ENCODE measurements at places on chromosomes 7 and 10. TPM values are rescaled to one million over a fixed set of nuclear protein-coding genes. Genes with fewer than 3 reads are reported as not detected.

The GDI2 gene
- 238 TPM for polyA plus RNA-seq

The LIPM gene
- not detected for polyA plus RNA-seq

The HOXA2 gene
- polyA plus RNA-seq: not detected

DNA sequence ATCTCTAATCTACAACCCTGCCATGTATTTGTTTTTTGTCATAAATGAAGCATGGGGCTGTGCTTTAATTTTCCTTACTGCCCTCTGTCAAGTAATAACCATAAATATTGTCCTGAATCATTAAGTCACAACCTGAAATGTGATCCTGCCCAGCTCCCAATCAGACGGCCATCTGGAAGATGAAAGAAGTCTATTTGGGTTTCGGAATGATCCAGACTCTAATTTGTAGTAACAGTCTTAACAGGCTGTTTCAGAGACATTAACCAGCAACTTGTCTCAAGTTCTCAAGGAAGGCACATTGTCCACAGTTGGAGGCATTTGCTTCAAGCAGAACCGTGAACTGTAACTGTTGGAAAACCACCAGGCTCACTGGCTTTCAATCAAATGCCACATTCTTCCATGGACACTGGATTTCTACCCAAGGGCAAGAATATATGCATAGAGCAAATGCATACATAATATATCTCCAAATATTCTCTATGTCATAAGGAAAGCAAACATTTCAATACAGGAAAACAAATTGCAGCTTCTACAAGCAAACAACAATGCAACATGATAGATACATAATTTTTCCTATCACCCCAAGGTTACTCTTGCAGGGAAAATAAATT is 405.2 kb upstream of the NPVF start:
- no peak for DNase-seq

The MKI67 gene
- 1.4 TPM for polyA plus RNA-seq

GRCh38 chr7:121605317-121605680 is 209.2 kb upstream of the FAM3C start:
- peak; percentile 29 for DNase-seq

The UNC5B gene
- 2.5 TPM for polyA plus RNA-seq

DNA sequence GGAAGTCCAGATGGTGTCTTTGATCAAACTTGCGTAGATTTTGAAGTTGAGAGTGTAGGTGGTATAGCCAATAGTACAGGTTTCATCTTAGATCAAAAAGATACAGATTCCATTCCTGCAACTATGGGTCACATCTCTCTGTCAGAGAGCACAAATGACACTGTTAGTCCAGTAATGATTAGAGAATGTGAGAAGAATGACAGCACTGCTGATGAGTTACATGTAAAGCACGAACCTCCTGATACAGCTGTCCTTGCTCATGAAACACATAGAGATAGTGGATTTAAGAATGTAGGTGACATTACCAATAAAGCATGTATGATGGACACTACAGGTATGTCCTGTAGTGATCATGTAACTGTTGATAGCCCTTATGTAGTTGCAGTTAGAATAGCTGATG is 59.1 kb downstream of the LOXL4 start:
- DNase-seq: no peak

The LIPK gene
- not detected for polyA plus RNA-seq

- DNase-seq: no peak
These were observed 74.1 kb upstream of the GRB10 start for GRCh38 chr7:50856806-50857205.

GRCh38 chr7:100840470-100841100 is 11.9 kb upstream of the SLC12A9 start:
- DNase-seq: no peak

- no peak for DNase-seq
These were observed 303.7 kb downstream of the BMPER start for GRCh38 chr7:34208878-34209621.

- DNase-seq: peak; percentile 8
These were observed 734 bp downstream of the ABCB4 start for GRCh38 chr7:87474533-87475358.

GRCh38 chr10:13515467-13515866 is 13.3 kb downstream of the BEND7 start:
- DNase-seq: no peak

The IGF2BP3 gene
- not detected for polyA plus RNA-seq

- DNase-seq: no peak
These were observed 53.4 kb downstream of the TMEM209 start for GRCh38 chr7:130151591-130152492.

GRCh38 chr7:134792968-134793367 is 13.5 kb downstream of the CALD1 start:
- no peak for DNase-seq

GRCh38 chr10:73931767-73932619 is 21.1 kb downstream of the PLAU start:
- peak; percentile 69 for DNase-seq

The MLLT10 gene
- polyA plus RNA-seq: 11.6 TPM

GRCh38 chr7:111677848-111678247 is 115.6 kb upstream of the IMMP2L start:
- DNase-seq: peak; percentile 59

DNA sequence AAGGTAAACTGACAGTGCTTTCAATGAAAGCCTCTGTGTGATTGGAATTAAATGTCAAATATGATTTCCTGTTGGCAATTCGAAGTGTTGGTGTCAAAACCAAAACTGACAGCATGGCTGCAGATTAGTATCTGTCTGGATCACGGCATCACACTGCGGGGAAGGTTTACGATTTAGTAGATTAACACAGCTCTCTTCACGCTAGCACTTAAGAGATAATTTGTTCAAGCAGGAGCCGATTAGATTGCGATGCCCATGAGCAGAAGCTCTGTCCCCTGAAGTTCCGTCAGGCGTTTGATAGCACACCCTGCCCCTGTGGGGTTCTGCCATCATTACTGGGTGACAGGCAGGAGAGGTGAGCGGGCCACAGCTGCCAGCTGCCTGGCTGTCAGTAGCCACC is 279.5 kb upstream of the AUTS2 start:
- no peak for DNase-seq

GRCh38 chr10:23293145-23293724 is 51.4 kb downstream of the C10orf67 start:
- peak; percentile 41 for DNase-seq

- peak; percentile 63 for DNase-seq
These were observed 822 bp downstream of the SAMD9L start for GRCh38 chr7:93147363-93147762.

DNA sequence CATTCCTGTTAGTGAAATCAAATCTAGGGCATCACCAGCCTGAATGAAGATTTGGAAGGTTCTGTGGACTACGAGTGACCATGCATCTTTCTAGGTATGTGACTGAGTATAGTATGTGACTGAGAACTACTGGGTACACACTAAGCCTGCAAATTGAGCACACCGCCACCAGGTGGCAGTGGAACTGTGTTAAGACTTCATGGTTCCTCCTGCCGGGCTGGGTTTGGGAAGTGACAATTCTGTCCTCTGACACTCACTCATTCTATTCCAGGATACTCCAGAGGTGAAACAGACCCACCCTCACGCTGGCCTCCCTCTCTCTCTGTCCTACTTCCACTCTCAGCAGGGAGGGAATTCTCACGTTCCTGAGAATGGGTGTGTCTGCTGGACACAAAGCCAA is 84.0 kb upstream of the TMEM248 start:
- DNase-seq: peak; percentile 27

DNA sequence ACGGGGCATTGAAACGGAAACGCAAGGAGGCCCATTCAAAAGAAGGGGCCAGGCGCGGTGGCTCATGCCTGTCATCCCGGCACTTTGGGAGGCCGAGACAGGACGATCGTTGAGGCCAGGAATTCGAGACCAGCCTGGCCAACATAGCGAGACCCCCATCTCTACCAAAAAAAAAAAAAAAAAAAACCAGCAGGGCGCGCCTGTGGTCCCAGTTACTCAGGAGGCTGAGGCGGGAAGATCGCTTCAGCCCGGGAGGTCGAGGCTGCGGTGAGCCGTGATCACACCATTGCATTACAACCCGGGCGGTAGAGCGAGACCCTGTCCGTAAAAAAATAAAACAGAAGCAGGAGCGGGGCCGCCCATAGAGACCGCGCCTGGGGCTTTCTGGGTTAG is 396 bp downstream of the PSMG3 start:
- no peak for DNase-seq

The VAX1 gene
- polyA plus RNA-seq: not detected

DNA sequence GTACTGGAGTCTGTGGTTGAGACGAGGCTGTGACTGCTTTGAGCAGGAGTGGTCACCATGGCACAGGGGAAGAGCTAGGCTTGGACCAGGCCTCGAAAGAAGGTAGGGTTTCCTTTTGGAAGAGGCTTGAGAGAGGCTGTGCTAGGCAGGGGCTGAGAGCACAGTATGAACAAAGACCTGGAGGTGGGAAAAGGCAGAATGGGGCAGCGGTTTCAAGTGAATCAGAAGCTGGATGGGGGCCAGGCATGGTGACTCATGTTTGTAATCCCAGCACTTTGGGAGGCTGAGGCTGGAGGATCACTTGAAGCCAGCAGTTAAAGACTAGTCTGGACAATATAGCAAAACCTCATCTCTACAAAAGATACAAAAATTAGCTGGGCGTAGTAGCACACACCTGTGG is 65.9 kb downstream of the CLIP2 start:
- peak; percentile 22 for DNase-seq

The HNRNPA2B1 gene
- 600 TPM for polyA plus RNA-seq

- DNase-seq: no peak
These were observed 190.9 kb downstream of the DNAJB6 start for GRCh38 chr7:157527686-157528085.

- DNase-seq: no peak
These were observed 75.4 kb downstream of the NUDCD3 start for GRCh38 chr7:44415047-44415446.

The ABCB4 gene
- polyA plus RNA-seq: not detected

The CDK1 gene
- 38.1 TPM for polyA plus RNA-seq

DNA sequence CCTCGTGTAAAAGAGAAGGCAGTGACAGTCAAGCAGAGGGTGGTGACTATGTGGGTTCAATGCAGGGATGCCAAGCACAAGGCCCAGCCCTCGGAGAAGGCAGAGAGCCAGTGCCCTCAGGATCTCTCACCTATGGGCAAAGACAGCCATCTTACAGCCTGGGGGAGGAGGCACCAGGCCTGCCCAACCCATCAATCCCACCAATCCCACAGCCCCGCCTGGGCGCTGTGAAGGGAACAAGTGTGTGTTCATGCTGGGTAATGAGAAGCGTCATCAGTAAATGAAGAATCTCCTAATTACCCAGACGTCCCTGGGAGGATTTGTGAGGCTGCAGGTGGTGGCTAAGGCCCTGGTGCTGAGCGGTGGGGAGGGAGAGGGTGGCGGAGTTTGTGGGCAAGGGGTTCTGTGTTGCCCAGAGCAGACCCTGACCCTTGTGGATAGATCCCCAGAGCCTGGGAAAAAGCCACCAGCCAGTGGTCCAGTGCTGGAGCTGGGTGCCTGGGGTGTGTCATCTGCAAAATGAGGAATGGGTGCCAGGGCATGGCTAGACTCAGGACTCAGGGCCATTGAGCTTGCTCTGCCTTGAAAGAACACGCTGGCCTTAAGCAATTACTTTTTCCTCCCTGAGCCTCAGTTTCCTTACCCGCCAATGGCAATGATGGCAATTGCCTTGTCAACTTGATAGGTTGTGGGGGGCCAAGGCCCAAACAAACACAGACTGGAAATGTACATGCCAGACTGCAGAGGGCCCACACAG is 128.1 kb upstream of the UNC5B start:
- DNase-seq: no peak

DNA sequence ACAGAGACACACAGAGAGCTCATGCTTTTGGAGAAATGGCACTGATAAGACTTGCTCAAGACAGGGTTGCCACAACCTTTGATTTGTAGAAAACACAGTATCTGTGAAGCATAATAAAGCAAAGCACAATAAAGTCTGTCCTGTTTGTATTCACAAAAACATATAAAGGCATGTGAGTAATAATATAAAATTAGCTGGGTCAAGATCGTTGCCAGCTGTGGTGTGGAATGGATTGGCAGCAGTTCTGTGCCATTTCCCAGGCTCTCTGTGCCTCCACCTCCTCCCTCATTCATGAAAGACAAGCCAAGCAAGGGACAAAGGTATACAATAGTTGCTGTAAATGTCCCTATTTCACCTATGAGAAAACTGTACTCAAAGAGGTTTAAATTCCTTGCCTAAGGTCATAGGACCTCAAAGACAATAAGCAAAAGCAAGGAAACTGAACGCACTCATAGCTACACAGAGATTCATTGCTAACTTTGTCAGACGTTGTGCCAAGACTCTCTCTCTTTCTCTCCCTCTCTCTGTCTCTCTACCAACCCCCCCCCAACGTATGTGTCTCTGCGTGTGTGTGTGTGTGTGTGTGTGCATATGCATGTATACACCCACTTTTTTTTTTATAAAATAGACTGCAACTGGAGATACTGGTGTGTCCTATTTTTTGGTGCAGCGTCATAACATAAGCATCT is 31.8 kb downstream of the CHST3 start:
- DNase-seq: no peak

GRCh38 chr7:13421776-13422175 is 567.7 kb downstream of the ETV1 start:
- no peak for DNase-seq

GRCh38 chr10:27242951-27243551 is 2.5 kb upstream of the ACBD5 start:
- DNase-seq: peak; percentile 89

DNA sequence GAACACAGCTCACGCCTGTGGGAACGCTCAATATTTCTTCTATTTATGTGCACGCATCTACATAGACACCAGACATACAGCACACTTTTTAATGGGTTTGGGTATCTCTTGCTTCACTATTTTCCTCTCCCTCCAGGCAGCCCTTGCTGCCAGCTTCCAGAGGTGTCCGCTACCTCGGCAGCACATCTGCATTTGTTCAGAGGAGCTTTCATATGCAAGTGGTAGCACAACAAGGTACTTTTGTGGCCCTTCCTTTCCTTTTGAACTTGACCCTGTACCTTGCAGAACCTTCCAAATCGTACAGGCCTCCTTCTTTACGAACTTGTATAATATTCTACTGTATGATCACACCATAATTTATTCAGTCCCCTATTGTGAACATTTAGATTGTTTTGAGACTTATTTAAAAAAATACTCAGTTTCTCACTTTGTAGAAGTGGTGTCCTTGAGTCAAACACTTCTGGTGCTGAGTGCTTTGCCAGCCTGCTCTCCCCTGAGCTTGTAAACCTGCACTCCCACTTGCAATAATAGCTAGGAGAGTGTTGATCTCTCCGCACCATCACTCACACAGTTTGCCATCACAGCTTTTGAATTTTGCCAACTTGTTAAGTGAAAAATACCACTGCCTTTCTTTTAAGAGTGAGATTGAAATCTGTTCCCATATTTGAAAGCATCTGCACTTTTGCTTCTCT is 106.0 kb upstream of the ZNF32 start:
- DNase-seq: no peak

The STAG3 gene
- polyA plus RNA-seq: 0.81 TPM

The PLPP4 gene
- polyA plus RNA-seq: not detected

DNA sequence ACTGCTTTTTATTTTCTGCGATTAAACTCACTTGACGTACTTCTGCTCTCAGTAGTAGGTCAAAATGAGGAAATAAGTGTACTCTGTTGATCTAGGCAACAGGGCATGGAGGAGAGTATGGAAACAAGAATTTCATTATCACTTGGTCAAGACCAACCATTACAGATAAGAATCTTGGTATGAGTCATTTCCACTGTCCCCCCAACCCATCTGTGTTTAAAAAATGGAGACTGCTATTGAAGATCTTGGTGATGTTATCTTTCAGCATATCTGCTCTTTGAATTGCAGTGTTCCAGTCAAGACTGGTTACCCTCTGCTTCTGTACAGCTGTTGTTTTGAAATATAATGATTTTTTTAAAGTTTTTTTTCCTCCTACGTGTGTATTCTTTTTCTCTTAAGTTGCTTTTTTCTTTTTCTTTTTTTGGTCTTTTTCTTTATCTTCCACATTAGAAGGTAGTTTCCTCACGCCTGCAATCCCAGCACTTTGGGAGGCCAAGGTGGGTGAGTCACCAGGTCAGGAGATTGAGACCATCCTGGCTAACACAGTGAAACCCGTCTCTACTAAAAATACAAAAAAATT is 11.7 kb downstream of the STAM start:
- DNase-seq: no peak

Data from small intestine (tissue), 16 donors.